ENCODE measurements at places on chromosomes 3 and 15.
A peak's percentile ranks its signal among the peaks of the same experiment; 100 is the strongest.

DNA sequence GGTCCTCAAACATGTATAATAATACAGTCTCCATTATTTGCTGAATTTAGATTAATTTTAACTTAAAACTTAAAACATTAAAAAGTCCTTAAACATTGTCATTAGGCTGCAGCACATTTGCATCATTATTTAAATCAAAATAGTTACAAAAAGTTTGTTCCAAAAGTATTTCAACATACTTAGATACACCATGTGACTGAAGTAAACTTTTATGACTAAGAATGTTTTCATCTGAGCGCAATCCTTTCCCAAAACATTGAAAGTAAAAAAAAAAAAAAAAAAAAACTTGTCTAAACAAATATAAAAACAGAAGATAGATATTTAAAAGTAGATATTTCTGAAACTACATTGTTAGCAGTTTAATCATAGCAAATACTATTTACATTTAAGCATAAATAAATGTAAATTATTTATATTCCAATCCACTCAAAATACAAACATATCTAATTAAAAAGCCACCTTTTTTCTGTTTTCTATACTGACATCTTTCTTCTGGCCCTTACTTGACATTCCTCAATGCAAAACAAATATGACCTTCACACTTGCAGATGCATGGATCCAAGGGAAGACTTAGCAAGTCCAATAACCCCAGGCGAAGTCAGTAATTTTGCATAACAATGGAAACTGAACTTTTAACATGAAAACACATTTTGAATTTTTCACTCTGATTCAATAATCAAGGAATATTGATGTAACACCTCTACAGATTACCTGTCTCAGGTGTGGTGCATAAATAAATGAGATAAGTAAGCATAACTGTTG lies 10.3 kb downstream of the FAM227B start:
- no peak for DNase-seq

GRCh38 chr3:178500631-178501030 lies 35.6 kb upstream of the KCNMB2 start:
- DNase-seq: no peak

- DNase-seq: no peak
These were observed 261.2 kb downstream of the LPP start for GRCh38 chr3:188415196-188415595.

GRCh38 chr3:43294975-43295374 lies 8.6 kb downstream of the SNRK start:
- no peak for DNase-seq

DNA sequence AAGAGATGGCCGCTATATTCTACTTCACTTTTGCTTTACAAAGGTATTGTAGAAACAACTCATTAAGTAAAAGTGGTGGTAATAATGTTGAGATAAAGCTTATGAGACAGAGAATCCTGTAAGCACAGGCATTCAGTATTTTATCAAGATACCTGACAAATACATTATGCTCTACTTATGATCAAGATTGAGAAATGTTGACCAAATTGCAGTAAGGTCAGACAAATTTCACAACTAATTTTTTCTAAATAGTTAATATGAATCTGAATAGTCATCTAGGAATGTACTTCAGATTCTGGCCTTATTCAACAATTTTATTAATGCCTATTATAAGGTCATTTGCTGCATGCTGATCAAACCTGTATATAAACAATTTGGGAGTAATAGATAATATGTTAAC lies 95.1 kb upstream of the MBNL1 start:
- no peak for DNase-seq

DNA sequence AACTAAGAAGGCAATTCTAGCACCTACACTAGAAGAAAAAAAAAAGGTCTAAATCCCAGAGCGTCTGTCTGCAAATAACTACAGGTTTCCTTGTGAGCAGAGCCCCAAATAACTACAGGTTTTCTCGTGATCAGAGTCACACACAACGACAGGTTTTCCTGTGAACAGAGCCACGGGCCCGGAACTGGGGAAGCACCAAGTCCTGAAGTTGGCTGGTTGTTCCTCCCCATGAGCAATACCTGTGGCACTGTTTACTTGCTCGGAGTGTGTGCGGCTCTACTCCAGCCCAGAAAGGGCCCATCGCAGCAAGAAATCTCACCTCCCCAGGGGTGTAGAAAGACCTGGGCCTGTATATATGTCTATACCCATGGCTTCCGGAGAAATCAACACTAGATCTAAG lies 644 bp upstream of the MASP1 start:
- no peak for DNase-seq

- DNase-seq: no peak
These were observed 66.7 kb downstream of the PLD1 start for GRCh38 chr3:171743327-171744157.

- DNase-seq: no peak
These were observed 20.3 kb downstream of the IL12A start for GRCh38 chr3:160008961-160009360.

- no peak for DNase-seq
These were observed 47.4 kb downstream of the EXOG start for GRCh38 chr3:38543586-38543985.

GRCh38 chr15:60486742-60487141 lies 7.8 kb upstream of the ICE2 start:
- no peak for DNase-seq

GRCh38 chr15:57253082-57253481 lies 123.2 kb upstream of the CGNL1 start:
- no peak for DNase-seq

DNA sequence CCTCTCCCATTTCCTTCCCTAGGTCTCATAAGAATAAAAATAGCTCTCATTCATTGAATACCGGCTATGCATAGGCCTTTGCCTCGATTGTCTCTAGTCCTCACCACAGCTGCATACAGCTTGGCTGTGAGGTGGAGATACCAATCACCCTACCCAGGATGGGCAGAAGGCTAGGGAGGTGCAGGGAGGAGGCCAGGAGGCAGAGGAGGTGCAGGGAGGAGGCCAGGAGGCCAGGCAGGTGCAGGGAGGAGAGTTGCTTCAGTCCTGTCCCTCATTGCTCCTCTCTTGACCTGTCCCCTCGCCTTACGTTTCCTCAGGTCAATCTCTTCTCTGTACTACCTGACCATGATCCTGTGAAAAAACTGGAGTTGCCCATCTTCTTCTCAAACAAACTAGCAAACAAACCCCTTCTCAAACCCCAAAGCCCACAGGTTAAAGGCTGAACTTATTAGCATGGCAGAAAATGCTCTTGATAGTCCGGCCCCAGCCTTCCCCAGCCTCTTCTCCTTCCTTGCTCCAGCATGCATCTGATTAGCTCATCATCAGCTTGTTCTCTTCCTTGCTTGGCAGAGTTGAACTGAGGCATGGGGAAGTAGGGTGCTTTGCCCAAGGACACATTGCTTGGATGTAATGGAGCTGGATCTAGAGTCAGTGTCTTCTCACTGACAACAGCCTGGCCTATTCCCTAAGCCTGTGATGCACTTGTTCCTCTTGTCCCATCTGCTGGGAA lies 15.8 kb downstream of the PODXL2 start:
- no peak for DNase-seq

DNA sequence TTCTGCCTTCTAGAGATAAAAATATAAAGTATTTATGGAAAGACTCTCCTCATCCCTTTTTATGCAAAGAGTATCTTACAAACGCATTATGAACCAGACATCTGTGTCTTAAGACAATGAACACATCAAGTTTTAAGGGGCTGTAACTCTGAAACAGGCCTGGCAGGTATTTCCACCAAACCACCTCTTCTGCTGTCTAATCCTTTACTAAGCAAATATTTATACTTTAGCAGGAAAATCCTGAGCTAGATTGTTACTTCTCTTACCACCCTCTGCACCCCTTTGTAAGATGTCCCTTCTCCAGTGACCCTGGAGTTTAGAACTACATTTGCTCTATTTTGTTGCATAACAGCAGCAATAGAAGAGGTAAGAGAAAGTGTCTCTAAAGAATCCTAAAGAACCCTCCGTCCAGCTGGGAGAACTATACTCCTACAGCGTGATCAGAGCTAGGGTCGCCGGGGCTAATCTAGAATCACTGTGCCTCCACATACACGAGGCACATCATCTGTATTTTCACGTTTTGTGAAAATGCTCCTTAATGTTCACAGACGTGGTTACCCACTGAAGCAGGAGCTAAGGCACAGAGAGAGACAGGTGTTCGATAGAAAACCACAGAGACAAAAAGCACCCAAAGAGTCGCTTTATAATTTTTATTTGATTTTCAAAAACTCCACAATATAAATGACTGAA lies 129.6 kb downstream of the FOXP1 start:
- DNase-seq: no peak

GRCh38 chr3:127831723-127832172 lies 9.4 kb upstream of the MGLL start:
- DNase-seq: peak; percentile 12

GRCh38 chr15:85482894-85483293 lies 102.5 kb downstream of the AKAP13 start:
- DNase-seq: no peak

- no peak for DNase-seq
These were observed 31.2 kb upstream of the CFAP20DC start for GRCh38 chr3:59081071-59081470.

DNA sequence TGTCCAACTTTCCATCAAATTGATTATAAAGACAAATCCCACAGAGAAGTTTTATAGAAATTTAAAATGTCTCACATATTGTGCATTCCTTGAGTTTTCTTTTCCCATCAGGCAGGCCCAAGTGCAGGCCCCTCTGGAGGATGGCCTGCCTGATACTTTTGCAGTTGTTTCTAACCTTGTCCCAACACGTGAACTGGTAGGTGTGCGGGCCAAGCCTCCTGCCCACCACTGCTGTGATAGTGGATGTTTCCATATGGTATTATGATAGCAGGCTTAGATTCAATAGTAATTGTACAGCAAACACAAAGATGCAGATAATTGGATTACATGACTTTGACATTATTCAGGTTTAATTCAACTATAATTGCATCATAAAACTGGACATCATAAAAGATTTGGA lies 1.4 kb downstream of the P2RY12 start:
- DNase-seq: no peak

DNA sequence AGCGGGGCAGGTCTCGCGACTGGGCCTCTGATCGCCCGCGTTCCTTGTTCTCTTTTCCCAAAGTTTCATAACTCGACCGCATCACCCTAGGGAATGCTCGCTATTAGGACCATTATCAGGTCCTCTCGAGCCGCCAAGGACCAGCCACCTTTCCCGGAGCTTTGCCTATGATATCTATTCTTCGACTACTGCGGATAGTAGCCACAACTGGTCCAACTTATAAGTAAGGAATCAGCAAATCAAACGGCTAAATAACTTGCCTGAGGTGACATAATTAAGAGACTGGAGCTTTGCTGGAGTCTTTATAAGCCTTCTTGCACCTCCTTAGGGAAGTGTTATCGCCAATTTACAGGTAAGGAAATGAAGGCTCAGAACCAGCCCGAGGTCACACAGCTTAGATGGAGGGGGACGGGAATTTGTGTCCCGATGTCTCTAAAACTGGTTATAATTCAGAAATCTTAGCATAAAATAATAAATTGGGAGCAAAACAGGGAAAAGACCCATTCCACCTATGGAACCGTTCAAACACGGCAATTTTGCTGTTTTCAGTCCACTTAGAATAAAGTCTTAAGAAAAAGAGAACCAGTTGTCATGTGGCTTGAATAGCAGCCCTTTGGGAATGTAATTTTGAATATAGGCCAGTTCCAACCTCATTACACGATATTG lies 479 bp upstream of the PLD1 start:
- DNase-seq: no peak

- DNase-seq: peak; percentile 18
These were observed 27.6 kb downstream of the ZNF589 start for GRCh38 chr3:48268381-48268935.

- DNase-seq: no peak
These were observed 60.1 kb upstream of the SPRED1 start for GRCh38 chr15:38192496-38192895.

Measured in NCI-H187 (cell line).